ENCODE measurements at places on chromosomes 11 and 22.

GRCh38 chr11:114921697-114922096 lies 243.4 kb downstream of the NXPE2 start:
- no peak for DNase-seq

DNA sequence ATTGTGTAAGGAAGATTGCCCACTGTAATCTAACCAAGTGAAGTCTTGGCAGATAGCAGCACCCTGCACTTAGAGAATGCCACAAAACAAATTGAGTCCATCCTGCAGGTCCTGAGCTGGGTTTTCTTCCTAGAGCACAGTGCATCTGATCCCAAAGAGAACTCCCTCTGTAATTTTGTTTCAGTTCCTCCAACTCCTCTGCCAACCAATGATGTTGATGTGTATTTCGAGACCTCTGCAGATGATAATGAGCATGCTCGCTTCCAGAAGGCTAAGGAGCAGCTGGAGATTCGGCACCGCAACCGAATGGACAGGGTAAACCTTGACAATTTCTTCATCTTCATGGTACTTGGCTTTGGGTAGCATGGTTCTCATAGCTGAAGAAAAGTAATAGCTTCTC lies 33.1 kb upstream of the ST14 start:
- DNase-seq: no peak

GRCh38 chr11:10379022-10379421 lies 74.1 kb downstream of the ADM start:
- no peak for DNase-seq

DNA sequence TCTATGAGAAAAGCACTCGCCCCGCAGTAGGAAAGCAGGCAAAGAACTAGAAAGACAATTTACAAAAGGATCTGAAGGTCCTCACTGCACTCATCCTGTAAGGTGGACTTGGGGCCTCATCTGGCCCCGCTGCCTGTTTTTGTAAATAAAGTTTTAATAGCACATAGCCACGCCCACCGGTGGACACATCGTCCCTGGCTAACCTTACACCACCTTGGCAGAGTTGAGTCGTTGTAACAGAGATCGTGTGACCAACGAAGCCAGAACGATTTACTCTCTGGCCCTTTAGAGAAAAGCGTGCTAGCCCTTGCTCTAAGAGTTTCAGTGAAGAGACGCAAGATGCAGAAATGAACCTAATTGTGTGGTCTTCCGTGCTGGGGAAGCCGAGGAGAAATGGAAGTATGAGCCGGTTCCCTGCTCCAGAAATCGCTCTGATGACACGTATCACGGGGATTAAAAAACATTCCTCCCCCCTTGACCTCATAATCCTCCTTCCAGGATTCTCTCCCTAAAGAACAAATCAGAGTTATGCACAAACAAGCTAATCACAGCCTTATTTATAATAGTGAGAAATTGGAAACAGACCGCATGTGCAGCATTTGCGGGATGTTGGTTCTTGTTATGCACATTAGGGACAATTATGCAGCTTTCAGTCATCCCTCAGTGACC lies 80.1 kb downstream of the CDKN1C start:
- no peak for DNase-seq
